ENCODE measurements at places on chromosomes 7 and 10.

DNA sequence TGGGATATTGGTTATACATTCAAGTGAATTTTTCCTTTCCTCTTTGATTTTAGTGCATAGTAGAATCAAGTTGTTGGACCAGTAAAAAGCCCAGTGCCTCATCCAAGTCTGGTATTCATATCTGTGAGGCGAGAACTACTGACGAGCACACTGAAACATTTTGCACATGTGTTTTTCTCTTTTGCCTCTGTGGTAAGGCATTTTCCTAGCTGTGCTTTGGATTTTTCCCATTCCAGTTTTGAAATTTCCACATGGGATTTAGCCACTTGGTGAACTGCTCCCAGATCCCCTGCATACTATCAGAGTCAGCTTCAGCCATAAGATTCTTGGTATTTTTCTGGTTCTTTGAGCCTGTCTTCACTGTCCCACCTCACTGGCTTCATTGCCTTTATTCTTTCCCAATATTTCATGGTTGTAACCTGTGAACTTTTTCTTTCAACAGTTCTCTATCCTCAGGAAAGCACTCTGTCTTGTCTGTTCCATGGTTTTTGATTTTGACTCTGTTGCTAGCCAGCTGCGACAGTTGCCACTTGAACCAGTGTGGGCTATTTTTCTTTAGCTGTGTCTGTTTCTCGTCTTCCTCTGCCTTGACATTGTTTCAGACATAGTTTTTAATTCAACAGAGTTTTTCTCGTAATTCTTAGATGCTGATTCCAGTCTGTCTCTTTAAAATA is 239.0 kb downstream of the REEP3 start:
- no peak for DNase-seq

DNA sequence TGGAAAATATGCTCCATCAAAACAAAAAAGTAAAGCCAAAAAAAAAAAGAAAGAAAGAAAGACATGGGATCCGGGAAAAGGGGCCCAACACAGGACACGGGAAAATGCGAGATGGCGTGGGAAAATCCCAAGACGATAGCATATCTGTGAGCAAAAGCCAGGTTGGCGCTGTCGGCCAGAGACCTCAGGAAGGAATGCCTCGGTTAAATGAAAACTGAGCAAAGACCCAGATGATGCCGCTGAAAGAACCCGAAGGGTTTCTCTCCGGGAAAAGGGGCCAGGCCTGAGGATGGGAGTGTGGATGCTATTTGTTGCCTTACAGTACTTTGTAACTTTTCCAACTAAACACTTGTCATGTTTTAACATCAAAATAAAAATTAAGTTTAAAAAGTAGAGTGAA is 49.5 kb upstream of the PPP2R2D start:
- no peak for DNase-seq

DNA sequence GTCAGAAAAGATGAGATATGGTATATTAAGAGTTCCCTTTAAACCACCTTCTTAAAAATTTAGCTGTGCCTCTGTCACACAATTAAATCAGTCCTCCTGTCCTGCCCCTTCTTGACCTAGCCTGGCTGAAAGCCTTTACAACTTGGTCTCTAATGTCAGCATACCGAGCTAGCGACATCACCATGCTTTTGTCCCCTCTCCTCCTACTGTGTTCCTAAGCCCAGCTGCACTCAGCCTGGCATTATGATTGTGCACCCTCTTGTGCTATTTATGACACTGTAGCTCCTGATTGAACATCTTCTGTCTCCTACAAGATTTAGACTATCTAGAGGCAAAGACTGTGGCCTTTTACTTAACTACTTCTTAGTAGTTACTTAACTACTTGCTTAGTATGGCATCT is 29.2 kb downstream of the TDRD1 start:
- DNase-seq, result no peak

GRCh38 chr7:151508991-151509390 is 10.7 kb downstream of the RHEB start:
- no peak for DNase-seq

GRCh38 chr10:70119623-70120022 is 13.0 kb downstream of the AIFM2 start:
- DNase-seq, result no peak

GRCh38 chr10:100687143-100688003 is 58.0 kb upstream of the PAX2 start:
- no peak for DNase-seq

DNA sequence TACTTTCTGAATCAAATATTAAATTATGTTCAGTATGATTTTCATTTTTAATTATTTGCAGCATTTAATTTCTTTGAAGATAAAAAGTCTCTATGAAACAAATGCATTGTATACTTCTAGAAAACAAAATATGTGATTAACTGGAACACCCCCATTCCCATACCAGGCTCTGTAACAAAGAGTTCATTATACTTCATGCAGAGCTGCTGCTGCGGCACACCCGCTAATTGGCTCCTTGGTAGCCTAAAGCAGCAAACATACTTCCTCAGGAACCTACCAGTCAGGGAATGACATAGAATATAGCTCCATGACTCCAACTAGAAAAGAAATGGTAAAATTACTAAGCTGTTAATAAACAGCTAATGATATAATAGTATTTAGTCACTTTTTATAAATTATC is 19.3 kb downstream of the RAB11FIP2 start:
- DNase-seq, result no peak

DNA sequence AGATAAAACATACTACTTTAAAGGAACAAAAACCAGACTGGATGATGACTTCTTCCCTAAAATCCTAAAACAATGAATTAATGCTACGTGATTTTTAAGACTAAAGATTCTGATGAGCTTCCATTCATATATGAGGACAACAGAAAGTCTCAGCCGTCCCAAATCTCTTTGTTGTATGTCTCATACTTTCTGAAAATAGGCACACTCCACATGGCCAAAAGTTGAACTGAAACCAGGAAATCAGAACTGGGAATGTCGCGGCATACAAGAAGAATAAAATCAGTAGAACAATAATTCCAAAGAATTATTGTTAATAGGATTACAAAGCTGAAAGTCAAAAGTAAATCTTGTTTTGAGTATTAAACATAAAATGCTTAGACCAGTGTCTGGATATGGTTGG is 195.4 kb upstream of the GHITM start:
- DNase-seq, result no peak

Data from foreskin keratinocyte (primary cell).